ENCODE measurements at places on chromosomes 11 and 22.

DNA sequence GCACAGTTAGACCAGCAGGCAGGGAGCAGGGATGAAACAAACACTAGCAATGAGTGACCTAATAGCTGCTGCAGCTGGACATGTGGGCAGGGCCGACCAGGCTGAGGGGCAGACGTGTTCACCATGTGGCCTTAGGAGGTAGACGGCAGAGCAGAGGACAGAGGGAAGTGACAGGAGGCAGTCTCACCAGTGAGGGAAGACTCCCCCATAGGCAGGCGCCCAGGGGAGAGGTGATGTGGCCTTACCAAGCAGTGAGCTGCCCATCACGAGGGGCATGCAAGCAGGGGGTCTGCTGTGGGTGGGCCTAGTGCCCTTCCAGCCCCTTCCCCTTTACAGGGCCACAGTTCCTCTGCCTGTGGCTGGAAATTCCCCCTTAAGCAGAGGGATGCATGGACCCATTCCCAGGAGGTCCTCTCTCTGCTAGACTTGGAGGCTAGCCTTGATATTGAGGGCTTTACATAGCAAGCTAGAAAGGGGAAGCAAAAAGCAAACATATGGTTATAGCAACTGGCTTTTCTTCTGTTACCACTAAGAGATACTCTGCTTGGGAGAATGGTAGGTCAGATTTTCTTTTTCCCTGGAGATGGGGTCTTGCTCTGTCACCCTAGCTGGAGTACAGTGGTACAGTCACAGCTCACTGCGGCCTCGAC, 67.6 kb downstream of the MPPED1 start:
- DNase-seq = no peak

GRCh38 chr22:41308054-41308453, 6.7 kb downstream of the ZC3H7B start:
- DNase-seq = no peak

GRCh38 chr11:112580864-112581263, 320.2 kb upstream of the PLET1 start:
- DNase-seq = no peak

- no peak for DNase-seq
These were observed 112.1 kb downstream of the ATXN10 start for GRCh38 chr22:45783690-45784089.

- no peak for DNase-seq
These were observed 46.3 kb downstream of the PGR start for GRCh38 chr11:101083335-101083734.

DNA sequence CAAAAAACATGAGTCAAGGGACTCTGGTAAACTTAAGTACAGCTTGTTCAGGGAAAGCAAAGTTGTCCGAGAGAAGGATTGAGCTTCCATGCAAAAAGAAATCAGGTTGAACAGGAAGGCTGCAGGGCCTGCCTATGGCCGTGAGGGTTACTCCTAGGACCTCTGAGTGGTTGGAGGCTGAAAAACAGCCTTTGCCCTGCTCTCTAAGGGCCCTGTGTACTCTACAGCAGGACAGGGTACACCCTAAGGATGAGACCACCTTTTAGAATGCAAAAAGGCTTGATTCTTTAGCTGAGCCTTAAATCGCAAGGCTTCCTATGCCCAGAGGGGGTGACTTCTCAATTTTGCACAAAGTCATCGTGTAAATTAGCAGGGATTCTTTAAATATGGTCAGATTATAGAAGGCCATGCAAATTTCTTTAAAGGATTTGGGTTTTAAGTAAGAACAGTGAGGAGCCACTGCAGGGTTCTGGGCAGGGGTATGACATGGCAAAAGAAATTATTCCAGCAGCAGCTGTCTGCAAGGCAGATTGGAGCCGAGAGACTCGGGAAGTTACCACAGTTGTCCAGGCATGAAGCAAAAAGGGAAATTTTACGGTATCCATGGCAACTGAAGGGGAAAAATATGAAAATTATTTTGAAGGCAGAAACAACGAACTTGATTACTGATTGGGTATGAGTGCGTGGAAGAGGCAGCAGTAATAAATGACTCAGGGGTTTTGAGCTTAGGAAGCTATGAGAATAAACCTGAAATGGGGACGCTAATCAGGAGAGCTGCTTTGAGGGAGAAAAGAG, 91.8 kb downstream of the FAM76B start:
- DNase-seq = peak; percentile 37

Measured in femur (tissue), 1 donor.